ENCODE measurements at places on chromosomes 13 and 19.

GRCh38 chr19:4866595-4867424 is 657 bp downstream of the PLIN3 start:
- peak; percentile 59 for DNase-seq

GRCh38 chr13:28739376-28739775 is 20.6 kb upstream of the SLC46A3 start:
- no peak for DNase-seq

- DNase-seq = no peak
Measured at GRCh38 chr19:38492181-38492813, 58.8 kb downstream of the RYR1 start.

- no peak for DNase-seq
Measured at GRCh38 chr13:44275381-44275780, 98.2 kb upstream of the SERP2 start.

DNA sequence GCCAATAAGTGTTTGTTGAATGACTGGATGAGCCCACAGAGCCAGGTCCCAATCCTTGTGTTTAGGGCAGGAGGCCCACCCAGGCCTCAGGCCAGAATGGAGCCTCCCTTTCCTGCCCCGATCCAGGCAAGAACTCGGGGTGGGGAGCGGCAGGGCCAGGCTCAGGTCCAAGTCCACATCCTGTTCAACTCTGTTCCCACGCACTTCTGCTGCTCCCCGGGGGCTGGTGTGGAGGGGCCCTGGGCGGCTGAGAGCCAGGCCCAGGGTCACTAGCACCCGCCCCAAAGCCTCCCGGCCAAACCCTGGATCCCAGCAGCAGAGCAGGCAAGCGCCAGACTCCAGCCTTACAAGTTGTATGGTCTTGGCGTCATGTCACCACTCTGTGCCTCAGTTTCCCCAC is 8.0 kb downstream of the ANGPTL8 start:
- DNase-seq = peak; percentile 44

DNA sequence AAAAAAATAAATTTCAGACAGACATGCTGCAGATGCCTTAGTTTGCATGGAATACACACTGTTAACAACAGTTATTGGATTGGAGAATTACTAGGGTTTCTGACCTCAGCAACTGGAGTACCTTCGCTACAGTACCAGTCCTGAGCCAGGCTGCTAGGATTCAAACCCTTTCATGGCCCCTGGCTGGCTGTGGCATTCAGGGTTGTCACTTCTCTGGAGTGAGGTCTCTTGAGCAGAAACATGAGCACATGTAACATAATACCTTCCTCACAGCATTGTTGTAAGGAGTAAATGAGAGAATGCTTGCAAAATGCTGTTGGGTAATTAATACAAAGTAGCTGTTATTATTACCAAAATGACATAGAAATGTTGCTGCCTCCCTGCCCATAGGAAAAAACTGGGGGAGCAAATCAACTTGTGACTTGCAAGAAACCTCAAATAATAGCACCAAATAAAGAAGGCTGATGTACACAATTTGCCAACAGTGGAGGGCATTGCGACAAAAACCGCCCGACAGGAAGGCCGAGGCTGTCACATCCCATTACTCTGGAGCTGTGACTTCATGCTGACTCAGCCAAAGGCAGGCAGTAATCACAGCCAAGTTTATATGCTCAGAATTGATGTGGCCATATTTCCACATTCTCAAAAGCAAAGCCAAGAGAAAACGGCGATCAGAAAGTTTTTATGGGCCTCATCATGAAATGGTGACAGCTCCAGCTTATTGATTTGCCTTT is 100.4 kb downstream of the RFC3 start:
- no peak for DNase-seq

DNA sequence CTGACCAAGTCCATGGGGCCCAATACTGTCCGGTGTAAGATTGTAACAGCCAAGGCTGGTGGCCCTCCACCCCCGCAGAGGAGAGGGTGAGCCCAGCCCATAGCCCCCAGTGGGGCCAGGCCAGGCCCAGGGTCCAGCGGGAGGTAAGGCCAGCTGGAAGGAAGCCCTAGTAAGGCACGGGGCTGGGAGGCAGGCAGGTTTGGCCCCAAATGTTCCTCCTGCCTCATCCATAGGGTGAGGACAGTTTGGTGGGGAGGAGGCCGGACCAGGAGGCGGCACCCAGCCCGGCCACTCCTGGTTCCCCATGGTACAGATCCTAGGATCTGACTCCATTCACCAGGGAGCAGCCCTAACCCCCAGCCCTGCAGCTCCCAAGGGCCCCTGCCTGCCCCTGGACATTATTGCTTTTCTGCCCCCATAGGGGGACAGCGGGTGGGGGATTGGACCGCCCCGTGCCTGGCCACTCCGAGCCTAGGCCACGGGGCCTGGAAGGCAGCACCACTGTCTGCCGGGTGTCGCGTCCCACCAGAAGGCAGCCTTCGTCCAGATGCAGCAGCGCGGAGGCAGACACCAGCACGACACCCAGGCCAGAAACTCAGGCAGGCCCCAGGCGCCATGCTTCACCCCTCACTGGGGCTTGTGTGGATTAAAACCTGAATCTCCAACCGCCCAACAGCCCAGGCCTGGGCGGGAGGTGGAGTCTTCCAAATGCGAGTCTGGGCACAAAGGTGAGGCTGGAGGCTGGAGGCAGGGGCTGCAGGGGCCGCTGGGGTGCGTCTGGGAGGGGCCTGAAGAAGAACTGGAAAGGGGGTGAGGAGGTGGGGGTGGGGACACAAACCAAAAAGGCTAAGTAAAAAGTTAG is 6.7 kb upstream of the CCNP start:
- DNase-seq = no peak

GRCh38 chr13:42049454-42049813 is 986 bp downstream of the DGKH start:
- no peak for DNase-seq

DNA sequence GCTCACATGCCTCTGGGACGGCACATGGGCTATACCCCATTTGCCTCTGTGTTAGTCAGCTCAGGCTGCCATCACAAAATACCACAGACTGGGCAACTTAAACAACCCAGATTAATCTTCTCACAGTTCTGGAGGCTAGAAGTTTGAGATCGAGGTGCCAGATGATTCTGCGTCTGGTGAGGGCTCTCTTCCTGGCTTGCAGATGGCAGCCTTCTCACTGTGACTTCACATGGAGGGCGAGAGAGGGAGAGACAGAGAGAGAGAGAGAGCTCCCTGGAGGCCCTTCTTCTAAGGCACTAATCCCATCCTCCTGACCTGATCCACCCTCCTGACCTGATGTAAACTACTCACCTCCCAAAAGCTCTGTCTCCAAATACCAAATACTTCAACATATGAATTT is 55.0 kb downstream of the GPR12 start:
- DNase-seq = no peak

DNA sequence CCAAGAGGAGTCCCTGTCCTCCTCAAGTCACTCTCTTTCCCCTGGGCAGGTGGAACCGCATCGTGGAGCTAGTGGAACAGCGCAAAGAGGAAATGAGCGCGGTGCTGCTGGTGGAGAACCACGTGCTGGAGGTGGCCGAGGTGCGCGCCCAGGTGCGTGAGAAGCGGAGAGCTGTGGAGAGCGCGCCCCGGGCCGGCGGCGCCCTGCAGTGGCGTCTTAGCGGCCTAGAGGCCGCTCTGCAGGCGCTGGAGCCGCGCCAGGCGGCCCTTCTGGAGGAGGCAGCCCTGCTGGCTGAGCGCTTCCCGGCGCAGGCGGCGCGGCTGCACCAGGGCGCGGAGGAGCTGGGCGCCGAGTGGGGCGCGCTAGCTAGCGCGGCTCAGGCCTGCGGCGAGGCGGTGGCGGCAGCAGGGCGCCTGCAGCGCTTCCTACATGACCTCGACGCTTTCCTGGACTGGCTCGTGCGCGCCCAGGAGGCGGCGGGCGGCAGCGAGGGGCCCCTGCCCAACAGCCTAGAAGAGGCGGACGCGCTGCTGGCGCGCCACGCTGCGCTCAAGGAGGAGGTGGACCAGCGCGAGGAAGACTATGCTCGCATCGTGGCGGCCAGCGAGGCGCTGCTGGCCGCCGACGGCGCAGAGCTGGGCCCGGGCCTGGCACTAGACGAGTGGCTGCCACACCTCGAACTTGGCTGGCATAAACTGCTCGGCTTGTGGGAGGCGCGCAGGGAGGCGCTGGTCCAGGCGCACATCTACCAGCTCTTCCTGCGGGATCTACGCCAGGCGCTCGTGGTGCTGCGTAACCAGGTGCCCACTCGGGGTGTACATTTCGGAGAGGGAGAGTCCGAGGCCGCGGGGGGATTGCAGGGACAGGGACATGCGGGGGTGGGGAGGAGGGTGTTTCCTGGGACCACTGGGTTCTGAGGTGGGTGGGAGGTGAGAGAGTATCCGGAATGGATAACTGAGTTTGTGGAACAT is 52.8 kb downstream of the SPTBN4 start:
- peak; percentile 48 for DNase-seq

- no peak for DNase-seq
Measured at GRCh38 chr13:30373727-30374126, 48.6 kb upstream of the UBE2L5 start.

DNA sequence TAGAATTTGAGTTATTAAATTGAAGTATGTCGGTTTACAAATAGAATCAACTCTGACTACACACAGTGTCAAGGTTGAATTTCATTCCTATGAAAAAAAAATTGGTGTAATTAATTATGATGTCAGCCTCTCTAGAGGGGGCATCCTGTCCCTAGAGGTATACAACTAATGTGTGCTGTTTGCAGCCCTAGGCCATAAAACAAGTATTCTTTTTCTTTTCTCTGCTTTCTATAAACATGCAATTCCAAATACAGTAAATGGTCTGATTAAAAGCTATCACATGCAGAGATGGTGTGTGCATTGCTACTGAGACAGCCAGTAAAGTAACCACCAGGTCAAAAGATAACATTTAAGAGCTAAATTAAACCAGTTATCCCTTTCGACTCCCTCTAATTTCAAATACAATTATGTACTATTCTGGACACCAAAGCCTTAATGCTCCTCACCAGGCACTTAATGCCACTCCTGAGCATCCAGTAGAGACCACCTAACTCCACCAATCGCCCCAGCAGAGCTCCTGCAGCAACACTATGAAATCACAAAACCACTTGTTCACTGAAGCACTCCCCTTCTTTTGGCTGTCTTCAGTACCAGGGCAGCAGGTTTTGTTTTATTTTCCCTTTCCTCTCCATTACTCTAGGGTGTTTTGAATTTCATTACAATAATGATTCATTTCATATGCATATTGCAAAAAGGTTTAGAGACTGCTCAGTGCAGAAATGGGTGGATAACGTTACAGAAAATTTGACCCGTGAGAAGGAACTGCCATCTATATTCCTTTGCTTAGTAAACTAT is 426.9 kb downstream of the PCDH9 start:
- no peak for DNase-seq

DNA sequence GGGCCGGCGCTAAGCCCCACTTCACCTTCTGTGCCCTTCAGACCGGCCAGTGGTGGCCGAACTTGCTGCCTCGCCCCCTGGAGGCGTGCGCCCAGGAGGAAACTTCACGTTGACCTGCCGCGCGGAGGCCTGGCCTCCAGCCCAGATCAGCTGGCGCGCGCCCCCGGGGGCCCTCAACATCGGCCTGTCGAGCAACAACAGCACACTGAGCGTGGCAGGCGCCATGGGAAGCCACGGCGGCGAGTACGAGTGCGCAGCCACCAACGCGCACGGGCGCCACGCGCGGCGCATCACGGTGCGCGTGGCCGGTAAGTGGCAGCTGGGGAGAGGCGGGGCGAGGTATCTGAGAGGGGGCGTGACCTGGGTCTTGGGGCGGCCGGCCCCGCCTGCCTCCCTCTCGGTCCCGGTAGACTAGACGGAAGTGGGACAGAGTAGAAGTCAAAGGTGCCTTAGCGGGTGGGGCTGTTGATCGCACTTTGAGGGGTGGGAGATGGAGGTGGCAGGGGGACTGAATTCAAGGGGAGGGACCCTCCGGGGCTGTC is 5.6 kb downstream of the ICAM5 start:
- DNase-seq = no peak

DNA sequence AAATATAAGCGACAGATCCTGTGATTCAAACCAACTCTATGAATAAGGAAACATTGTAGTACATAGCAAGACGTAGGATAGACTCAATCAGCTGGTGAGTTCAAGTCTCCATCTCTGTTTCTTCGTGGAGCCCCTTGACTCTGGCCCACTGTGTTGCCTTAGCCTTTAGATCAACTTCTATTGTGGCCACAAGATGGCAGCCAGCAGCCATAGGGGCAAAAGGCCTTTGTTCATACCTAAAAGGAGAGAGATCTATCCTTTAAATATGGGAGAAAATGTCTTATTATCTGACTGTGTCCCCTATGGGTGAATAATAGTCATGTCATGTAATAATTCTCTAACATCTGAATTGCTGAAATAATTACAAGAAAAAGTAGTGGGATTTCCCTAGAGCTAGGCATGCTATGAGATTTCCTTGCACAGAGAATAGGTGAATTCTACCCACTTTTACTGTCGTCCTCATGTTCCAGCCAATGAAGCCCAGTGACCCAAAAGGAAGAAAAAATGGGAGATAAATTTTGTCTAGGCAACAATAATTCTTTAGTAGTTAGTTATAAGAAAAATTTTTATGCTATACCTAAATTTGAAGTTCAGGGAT is 129.4 kb downstream of the PCDH20 start:
- no peak for DNase-seq

DNA sequence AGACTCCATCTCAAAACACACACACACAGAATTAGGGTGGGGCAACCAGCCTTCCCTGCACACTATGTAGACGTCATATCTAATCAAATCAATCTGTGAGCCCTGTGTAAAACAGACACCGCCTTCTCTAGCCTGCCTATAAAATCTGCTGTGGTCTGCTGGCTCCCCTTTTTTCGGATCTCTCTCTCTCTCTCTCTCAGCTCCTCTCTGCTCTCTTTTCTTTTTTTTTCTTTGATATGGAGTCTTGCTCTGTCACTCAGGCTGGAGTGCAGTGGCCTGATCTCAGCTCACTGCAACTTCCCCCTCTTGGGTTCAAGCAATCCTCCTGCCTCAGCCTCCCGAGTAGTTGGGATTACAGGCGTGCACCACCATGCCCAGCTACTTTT is 11.8 kb upstream of the CD70 start:
- DNase-seq = no peak

DNA sequence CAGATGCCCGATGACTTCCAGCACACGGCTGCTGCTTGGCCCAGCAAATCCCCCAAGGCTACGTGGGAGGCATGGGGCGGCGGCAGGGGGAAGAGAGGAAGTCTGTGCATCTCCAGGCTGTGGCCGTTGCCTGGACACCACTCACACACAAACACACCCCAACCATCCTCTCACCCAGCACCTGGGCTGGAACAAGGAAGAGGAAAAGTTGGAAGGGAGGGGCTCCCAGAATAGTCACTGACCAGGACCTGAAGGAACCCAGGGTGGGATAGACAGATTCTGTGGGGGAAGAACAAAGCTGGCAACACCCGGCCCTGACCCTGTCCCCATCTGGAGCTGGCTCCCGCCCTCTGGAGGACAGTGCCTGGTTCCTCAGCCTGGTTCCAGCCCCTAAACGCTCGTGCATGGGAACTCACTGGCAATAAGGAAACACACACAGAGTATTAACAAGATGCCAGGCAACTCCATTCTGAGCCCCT is 11.2 kb downstream of the PPP6R1 start:
- DNase-seq = no peak
